Substantia nigra (tissue), 51 donors: ENCODE measurements at places on chromosomes 7 and 10.

- DNase-seq = no peak
Measured at GRCh38 chr7:17928055-17928454, 12.2 kb downstream of the SNX13 start.

- no peak for DNase-seq
Measured at GRCh38 chr7:69864274-69864673, 266.0 kb downstream of the AUTS2 start.

GRCh38 chr7:19056305-19056704, 61.1 kb downstream of the TWIST1 start:
- DNase-seq = no peak

DNA sequence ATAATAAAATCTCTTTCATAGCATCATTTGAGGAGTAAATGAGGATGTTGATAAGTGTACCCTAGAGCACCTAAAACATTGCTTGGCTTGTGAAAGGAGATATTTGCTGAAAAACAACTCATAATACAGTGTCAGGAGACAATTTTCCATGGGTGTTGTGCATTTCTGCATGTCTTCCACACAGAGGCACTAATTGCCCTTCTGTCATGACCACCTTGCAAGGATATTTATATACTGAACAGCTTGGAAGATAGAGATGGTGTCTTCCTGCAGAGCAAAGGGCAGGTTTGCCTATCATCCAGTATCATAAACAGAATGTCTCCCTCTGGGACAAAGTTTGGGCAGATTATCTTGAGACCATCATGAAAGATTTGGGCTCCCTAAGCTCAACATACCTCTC, 495.2 kb upstream of the LRRN3 start:
- DNase-seq = no peak

DNA sequence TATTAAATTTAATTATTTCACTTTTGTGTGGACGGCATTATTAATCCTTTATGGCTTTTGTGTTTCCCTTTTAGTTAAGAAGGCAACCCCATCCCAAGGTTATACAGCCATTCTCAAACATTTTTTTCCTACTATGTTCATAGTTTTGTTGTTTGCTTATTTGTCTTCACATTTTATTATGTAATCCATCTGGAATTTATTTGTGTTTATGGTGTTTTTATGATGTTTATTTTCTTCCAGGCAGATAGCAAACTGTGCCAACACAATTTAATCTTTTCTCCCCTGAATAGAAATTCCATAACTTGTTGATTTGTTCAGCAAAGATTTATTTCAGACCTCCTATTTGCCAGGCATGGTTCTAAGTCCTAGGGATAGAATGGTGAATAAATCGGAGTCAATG, 42.9 kb downstream of the RAB18 start:
- DNase-seq = no peak

DNA sequence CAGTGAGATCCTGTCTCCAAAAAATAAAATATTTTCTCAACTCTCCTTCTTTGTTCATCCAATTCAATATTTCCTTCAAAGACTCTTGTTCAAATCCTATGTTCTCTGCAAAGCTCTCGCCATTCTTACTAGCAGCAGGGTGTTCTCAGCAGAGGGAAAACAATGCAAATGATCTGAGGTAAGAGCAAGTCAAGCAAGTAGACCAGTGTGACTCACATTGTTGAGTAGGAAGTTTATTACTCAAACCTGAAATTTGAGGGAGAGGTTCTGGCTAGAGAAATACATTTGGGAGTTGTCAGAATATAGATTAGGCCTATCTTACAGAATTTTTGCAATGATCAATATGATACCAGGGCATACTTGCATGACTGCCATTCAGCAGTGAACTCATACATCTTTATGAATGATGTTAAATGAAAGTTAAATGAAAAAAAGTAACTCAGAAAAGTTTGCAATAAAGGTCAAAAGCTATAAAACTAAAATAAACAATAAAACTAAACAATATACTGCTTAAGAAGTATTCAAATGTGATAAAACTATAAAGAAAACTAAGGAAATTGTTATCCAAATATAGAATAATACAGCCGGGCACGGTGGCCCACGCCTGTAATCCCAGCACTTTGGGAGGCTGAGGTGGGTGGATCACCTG, 5.8 kb downstream of the IDE start:
- DNase-seq = no peak
